ENCODE measurements at places on chromosomes 2 and 18.

GRCh38 chr18:77608807-77609206, 359.2 kb downstream of the GALR1 start:
- DNase-seq, result no peak

DNA sequence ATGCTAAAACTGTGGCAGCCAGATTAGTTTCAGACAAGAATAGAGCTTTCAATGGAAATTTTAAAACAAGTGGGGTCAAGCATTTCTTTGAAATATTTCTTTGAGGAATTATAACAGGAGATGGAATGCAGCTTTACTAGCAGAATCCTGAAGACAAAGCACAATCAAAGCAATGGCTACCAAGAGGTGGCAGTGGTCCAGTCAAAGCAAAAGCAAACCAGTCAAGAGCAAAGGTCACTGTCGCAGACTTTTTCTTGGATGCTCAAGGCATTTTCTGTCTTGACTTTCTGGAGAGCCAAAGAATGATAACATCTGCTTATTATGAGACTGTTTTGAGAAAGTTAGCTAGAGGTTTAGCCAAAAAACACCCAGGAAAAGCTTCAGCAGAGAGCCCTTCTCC, 351.2 kb upstream of the DLGAP1 start:
- no peak for DNase-seq

GRCh38 chr2:140975237-140975636, 1155.6 kb downstream of the LRP1B start:
- no peak for DNase-seq

DNA sequence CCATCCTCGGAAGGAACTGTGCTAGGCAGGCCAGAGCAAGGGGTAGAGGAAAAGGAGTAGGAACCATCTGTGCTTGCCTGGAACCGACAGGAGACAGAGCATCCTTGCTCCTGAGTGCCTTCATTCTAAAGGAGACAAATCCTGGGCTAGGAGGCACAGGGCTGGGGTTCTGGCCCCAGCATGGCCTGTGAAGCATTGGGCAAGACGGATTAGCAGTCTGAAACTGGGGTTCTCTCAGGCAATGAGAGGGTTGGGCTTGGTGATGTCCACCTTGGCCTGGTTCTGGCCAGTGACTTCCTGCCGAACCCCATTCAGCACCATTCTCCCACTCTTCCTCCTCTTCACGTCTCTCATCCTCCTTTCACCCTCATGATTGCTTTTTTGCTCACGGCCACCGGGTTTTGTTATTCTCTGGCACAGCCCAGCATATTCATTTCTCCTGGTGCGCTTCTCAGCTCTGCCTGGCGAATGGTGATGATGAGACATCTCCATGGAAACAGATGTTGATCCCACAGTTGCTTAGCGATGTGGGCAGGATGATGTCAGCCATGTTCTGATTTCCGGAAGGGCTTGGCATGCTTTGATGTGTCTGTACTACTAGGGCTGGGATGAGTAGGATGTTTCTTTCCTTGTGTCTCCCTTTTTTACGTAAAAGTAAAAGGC, 127.7 kb downstream of the CAPN13 start:
- no peak for DNase-seq

GRCh38 chr2:66547887-66548286, 113.0 kb downstream of the MEIS1 start:
- DNase-seq, result no peak

DNA sequence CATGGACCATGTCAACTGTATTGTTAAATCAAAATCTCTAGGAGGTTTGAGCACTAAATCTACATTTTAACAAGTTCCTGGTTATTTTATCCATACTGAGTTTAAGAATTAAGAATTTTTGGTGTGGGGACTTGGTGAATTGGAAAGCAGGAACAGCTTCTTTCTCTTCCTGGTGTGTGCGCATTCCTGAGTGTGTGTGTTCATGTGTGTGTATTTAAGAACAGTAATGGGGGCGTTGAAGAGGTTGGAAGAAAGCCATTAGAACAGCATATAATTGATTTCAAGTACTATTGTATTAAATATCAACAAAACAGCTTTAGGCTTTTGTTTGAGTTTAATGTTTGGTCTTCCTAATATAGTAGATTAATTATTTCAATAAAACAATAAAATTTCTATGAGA, 801.3 kb upstream of the ID2 start:
- DNase-seq, result no peak

- DNase-seq, result no peak
These were observed 152.8 kb upstream of the RIOK3 start for GRCh38 chr18:23300231-23300805.

DNA sequence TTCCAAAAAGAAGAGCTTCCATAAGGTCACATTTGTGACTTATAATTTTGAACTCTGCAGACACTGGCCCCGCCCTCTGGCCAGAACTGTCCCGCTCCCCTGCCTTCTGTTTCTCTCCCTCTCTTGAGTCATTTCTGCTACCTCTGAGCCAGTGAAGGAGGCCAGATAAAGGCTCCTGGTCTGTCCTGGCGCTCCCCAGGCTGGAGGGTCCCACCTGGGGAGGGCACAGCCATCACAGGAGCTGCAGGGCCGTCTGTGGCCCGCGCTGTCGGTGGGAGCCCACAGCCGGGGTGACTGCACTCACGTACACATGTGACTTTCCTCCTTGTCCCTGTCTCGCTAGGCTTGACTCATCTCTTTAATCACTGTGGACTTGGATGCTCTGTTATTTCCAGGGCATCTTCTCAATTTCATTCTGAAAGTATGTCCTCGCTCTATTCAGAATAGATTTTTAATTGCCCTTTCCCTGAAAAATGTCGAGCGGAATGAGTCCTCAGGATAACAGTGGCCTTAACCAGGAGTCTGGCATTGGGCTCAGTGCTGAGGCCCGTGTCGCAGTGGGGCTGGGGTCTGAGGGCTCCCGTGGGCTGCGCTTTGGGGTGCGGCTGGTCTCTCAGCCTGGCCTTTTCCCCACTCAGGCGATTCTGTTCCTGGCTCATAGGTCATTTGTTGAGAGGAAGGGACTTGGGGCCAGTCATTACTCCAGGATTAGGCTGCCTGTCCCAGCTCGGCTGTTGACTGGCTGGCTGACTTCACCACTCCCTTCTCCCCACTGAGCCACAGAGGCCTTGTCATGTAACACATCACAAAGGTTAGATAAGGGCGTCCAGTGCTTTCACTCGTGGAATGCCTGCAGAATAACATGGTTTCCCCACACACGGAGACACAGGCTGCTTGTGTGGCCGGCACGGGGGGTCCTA, 34.5 kb downstream of the KLHL29 start:
- DNase-seq, result no peak

- no peak for DNase-seq
These were observed 48.6 kb downstream of the RTTN start for GRCh38 chr18:70156886-70157285.

All from activated T-cell treated with anti-CD3 and anti-CD28 coated beads, Interleukin-2, amount 50 U/mL, for 24 hours (primary cell).